ENCODE measurements at places on chromosomes 3 and 15.
A peak's percentile ranks its signal among the peaks of the same experiment; 100 is the strongest.

- no peak for DNase-seq
Observed at GRCh38 chr3:7241584-7242302, 380.8 kb downstream of the GRM7 start.

DNA sequence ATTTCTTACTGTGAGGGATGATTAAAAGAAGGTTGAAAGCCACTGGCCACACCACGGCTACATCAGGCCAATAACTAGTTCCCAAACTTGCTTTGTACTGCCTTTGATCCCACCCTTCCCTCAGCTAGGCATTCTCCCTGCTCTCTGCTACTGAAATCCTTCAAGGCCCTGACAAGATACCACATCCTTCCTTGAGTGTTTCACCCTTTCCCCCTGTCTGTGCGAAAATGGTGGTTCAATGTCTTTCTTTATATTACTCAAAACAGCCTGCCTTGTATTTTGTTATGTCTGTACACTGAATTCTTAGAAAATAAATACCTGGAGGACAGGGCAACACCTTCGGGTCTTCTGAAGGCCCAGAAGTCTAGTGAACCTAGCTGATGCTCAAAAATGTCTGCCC lies 932 bp upstream of the VPS8 start:
- no peak for DNase-seq

DNA sequence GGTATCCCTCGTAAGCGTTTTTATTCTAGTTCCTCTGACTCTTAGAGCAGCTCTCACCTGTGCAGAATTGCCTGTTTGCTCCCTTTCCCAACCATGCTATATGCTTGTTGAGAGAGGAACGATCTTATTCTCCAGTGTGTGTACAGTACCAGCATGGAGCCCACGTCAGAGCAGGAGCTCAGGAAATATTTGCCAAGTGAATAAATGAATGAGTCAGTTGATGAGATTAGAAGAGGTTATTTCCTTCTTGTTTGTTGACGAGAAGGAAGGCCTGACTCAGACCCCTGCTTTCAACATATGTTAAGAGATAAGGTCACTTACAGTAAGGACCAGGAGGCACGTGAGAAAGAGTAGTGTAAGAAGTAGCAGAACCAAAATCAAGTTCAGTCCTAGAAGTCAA lies 106.3 kb upstream of the ABHD17C start:
- no peak for DNase-seq

DNA sequence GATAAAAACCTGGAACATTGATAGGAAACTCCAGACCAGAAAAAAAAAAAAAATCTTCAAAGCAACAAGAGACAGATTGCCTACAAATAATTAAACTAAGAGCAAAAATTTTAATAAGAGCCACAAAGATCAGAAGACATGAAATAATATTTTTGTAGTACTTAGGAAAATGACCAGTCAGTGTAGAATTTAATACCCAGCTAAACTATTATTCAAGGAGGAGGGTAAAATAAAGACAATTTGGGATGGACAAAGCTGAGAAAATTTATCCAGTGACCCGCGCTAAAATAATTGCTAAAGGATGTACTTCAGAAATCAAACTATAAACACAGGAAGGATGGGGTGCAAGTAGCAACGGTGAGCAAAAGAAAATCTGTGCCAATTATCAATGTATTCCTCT lies 133.2 kb downstream of the AQP9 start:
- no peak for DNase-seq

- DNase-seq, result no peak
Observed at GRCh38 chr3:45756055-45756454, 40.3 kb downstream of the SLC6A20 start.

DNA sequence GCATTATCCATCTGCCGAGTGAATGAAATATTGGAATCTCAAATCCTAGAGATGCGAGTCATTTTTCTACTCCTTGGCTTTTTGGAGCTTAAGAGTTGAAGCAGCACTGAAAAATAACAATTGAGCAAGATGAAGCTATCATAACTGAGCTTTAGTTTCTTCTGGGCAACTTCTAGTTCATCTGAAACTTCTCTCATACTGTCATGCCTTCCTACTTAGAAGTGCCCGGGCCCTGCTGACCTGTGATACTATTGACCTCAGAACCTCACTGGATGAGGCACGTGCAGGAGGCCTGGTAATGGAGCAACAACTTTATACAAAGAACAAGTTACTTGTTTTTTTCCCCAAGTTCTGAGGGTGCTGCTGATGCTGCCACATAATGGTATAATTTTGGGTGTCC lies 48.5 kb upstream of the P3H2 start:
- no peak for DNase-seq

GRCh38 chr3:184486614-184487013 lies 75.0 kb upstream of the EPHB3 start:
- DNase-seq, result no peak

DNA sequence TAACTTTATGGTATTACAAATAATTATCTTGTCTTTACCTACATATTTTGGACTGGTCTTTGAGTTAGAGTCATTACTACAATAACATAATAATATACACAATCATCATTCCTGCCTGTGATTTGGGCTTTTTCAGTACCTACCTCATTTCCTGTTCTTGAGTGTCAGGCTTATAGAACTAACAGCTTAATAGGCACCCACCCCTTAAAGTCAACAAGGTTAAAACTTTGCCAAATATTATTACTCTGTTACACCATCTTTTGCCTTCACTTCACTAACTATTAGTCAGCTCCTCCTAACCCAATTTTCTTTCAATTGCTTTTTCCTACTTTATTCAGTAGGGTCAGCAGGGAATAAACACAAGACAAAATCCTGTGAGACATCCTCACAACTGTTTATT lies 488.7 kb upstream of the AGTR1 start:
- no peak for DNase-seq

GRCh38 chr15:74252721-74253120 lies 16.6 kb downstream of the CCDC33 start:
- DNase-seq, result no peak

GRCh38 chr3:67297715-67298475 lies 299.8 kb downstream of the KBTBD8 start:
- DNase-seq, result no peak

DNA sequence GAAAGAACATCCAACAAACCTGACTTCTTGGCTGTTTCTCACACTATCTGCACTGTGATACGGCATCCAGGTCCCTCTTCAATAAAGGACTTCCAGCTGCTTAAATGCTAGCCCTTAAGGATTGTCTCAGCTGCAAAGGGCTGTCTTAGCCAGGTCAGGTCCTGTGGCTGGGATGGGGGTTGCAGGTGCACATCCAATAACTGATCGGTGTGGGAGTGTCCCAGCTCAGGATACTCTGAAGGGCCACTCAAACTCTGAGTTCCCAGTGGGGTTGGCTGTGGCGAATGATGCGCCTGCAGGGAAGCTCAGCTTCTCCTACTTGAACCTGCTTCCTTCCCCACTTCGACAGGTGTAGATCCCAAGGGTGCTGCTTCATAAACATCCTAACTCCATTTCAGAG lies 74.6 kb upstream of the FGF12 start:
- DNase-seq, result no peak

GRCh38 chr3:127050733-127051132 lies 67.8 kb downstream of the PLXNA1 start:
- no peak for DNase-seq

- no peak for DNase-seq
Observed at GRCh38 chr3:70737666-70738290, 425.3 kb upstream of the MDFIC2 start.

DNA sequence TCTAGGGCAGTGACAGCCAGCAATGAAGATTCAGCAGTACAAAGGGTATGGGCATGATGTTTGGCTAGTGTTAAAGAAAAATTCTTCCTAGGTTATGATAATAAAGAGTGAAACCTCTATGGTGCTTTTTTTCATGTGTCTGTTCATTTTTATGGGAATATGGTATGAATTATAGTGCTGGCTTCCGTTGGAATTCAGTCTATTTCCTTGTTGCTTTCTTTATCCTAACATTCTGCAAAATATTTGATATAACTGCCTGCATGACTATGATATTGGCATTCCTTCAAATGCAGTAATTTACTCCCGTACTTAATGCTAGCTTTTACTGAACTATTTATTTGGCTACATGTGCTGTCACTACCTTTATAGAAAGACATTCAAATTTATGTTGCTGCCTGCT lies 57.6 kb upstream of the ATP11B start:
- no peak for DNase-seq

DNA sequence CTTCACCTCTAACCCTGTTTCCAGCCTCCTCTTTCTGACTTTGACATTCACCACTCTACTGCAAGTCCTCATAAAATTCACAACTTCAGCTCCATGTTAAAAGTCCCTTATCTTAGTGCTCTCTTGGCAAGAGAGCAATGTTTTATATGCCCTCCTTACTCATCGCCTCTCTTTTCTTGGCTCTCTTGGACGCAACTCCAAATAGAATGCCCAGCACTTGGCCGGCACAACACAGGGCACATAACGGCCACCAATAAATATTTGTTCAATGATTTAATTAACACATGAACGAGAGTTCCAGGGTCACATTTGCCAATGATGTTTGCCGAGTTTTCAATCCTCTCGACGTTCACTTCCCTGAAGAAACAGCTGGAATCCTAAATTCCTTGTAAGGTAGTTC lies 401.4 kb downstream of the ROBO1 start:
- no peak for DNase-seq

DNA sequence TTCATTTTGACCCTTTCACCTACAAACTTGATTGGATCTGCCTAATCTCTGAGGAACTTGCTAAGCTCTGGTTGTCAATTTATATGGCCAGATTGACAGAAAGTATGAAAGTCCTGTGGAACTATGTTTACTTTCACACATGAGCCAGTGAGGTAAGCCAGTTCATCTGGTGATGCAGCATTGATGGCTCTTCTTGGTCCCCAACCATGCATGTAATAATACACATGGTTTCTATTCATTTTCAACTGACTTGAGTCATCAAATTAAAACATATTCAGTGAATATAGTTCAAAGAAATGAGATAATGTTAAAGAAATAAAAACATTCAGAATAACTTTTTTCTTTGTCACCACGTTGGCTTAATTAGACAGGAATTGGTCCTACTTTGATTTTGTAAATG lies 336.1 kb upstream of the THBS1 start:
- DNase-seq, result no peak

DNA sequence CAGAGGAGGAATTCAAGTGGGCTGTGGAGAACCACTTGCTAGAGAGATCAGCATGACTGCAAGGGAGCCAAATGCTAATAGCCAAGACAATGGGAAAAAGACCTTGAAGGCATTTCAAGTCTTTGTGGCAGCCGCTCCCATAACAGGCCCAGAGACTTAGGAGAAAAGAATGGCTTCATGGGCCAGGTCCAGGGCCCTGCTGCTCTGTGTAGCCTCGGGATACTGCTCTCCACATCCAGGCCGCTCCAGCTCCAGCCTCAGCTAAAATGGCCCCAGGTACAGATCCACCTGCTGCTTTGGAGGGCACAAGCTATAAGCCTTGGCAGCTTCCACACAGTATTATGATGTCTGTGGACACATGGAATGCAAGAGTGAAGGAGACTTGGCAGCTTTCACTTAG lies 157.7 kb downstream of the NECTIN3 start:
- no peak for DNase-seq

GRCh38 chr3:124019291-124019690 lies 27.4 kb upstream of the ROPN1 start:
- no peak for DNase-seq

- DNase-seq, result peak; percentile 54
Observed at GRCh38 chr15:75104804-75105557, 81.6 kb downstream of the PPCDC start.

DNA sequence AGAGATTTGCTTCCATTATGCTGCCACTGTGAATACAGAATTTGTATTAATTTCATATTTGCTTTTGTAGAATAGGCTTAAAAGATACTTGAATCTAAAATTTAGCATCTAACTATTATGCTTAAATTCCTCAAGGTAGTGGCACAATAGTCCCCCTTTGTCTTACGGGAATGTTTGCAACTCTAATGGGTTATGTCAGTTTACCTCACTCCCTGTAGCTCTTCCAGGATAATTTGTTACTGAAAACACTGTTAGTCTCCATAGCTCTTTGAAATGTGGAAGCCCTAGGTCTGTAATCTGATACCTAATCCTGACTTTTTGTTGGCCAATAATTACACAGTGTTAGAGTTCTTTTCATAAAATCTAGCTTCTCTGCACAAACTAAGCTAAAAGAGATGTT lies 433.4 kb downstream of the PYDC2 start:
- peak; percentile 2 for DNase-seq

DNA sequence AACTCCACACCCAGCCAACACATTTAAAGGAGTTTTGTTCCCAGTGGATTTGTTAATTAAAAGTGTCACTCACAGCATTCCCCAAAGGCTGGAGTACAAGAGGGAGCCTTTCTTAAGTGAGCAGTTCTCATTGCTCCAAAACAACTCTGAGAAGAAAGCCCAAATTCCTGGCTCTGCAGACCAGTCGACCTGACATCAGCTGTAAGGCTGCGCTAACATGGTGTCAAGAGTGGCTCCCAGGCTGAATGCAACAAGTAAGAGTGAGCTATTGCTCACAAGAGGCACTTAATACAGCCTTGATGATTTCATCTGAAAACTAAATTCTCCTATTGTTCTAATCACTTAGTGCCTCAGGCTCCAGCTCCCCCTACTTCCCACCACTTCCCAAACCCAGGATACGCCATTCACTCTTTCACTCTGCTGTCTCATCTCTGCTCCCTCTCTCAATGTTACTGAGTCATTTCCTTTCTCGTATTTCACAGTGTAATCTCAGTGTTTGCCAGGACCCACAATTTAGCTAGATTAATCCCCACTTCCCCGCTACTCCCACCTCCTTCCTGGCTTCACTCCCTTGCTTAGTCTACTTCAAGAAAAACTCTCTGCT lies 81.8 kb downstream of the WWTR1 start:
- no peak for DNase-seq

DNA sequence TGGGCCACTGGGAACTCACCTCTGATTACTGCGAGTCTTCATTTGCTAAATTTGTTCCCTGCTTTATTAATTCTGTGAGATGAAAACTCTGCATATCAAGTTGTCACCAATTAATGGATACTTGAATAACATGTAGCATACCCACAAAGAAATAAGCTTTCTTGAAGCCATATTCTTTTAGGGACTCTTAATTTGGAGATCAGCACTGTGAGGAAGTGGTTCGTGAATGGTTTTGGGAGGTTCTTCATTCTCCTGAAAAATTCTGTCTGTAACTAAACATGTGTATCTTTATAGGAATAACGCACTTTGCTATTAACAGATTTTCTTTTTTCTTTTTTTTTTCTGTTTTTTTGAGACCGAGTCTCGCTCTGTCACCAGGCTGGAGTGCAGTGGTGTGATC lies 19.1 kb upstream of the TBC1D5 start:
- DNase-seq, result no peak

GRCh38 chr3:153273767-153274435 lies 111.9 kb downstream of the RAP2B start:
- no peak for DNase-seq

- DNase-seq, result no peak
Observed at GRCh38 chr3:59131016-59131766, 81.4 kb upstream of the CFAP20DC start.
